NCI-H1694 treated with DMSO at 0.1 percent for 48 hours (cell line): ENCODE measurements at places on chromosomes 11 and 22.

DNA sequence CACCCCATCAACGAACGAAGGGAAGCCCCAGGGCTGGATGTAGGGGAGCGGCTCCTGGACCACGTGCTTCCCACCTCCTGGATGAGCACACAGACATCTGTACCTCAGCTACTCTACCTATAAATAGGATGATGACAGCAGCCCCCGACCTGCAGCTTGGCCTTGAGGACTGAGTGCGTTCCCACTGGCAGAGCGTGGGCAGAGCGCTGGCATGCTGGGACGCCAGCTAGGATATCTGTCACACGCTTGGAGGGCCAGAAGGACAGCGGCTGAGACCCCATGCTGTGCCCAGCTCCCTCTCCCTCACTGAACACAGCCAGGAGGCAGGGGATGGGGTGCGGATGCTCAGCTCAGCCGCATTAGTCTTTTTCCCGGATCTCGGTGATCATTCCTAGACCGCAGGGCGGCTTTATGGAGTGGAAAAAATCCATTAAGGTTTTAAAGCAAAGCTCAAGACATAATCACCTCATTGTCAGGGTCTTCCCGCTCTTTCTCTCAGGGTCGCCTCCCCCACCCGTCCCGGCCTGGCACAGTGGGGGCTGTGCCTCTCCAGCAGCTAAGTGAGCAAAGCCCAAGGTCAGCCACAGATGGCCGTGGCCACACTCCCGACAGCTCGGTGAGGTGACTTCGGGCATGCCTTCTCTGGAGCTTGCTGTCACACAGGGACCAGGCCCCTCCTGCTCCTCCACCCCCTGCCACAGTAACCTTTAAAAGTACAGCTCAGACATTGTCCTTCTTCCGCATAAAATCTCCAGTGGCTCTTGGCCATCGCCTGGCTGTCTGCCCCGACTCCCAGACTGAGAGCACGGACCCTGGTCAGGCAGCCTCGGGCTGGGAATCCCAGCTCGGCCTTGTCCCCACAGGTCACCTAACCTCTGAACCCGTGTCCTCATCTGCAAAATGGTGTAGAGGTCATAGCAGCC is 69.6 kb upstream of the SHISAL1 start:
- peak; percentile 30 for DNase-seq

- no peak for DNase-seq
These were observed 914 bp downstream of the INPPL1 start for GRCh38 chr11:72225411-72225951.

DNA sequence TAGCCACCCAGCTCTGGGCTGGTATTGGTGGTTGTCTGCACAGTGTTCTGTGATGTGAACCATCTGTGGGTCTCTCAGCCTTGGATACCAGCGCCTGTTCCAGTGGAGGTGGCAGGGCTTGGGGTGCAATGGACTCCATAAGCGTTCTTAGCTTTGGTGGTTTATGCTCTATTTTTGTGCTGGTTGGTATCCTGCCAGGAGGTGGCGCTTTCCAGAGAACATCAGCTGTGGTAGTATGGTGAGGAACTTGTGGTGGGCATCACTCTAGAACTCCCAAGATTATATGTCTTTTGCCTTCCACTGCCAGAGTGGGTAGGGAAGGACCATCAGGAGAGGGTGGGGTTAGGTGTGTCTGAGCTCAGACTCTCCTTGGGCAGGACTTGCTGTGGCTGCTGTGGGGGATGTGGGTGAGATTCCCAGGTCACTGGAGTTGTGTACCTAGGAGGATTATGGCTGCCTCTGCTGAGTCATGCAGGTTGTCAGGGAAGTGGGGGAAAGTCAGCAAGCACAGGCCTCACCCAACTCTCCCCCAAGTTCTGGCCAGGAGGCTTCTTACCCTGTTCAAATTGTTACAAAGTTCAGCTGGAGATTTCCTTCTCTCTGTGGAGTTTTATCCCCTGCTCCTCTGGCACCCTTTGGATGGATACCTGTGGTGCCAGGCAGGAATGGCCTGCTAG is 47.2 kb downstream of the MRGPRX2 start:
- DNase-seq, result no peak

GRCh38 chr22:48185071-48186055 is 1422.9 kb downstream of the TBC1D22A start:
- DNase-seq, result no peak

GRCh38 chr22:36377022-36377631 is 10.6 kb downstream of the MYH9 start:
- no peak for DNase-seq

GRCh38 chr11:116836632-116836991 is 810 bp downstream of the APOA1 start:
- DNase-seq, result no peak

GRCh38 chr11:99968336-99968735 is 718.8 kb upstream of the ARHGAP42 start:
- DNase-seq, result no peak

DNA sequence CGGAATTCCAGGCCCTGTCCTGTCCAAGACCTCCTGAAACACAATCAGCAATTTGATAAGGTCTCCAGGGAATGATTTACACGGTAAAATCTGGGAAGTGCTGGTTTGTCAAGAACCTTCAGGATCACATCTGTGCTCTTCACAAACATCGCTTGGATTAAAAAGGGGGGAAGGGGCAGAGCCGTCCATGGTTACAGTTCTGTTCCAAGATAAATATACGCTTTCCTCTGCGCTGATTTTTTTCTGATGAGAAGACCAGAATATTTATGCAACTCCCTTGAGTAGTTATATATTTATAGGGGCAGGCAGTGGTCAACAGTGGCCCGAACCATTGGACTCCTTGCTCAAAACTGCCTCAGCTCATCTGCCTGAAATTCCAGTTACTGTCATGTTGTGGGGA is 9.2 kb upstream of the APOL5 start:
- DNase-seq, result no peak

- DNase-seq, result no peak
These were observed 37.8 kb downstream of the GALNT18 start for GRCh38 chr11:11583801-11584529.
